ENCODE measurements at places on chromosomes 16 and 17.

- no peak for DNase-seq
These were observed 5.4 kb downstream of the LRRC75A start for GRCh38 chr17:16486373-16487250.

- DNase-seq = no peak
These were observed 103.4 kb upstream of the PLCG2 start for GRCh38 chr16:81675662-81676061.

GRCh38 chr17:83144421-83145357, 65.3 kb downstream of the METRNL start:
- DNase-seq = no peak

- DNase-seq = peak; percentile 76
These were observed 51.5 kb upstream of the MGAT5B start for GRCh38 chr17:76816590-76817135.

DNA sequence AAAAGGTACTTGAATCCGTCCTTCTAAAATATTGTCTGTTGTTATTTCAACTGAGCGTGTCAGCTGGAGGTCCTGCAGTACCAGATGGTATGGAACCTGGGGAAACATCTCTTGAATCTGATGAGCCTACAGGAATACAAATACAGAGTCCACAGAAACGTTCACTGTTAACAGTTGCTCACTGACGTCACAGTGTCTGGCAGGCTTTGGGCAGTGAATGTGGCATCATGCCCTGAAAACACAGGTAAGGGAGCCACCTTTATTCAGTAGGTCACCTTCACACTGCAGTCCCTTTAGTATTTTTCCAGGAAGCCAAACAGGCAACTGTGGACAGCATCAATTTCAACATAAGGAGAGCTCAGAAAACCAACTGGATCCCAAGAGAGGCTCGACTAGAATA, 56.1 kb downstream of the AMFR start:
- no peak for DNase-seq
